ENCODE measurements at places on chromosomes 1 and 21.

DNA sequence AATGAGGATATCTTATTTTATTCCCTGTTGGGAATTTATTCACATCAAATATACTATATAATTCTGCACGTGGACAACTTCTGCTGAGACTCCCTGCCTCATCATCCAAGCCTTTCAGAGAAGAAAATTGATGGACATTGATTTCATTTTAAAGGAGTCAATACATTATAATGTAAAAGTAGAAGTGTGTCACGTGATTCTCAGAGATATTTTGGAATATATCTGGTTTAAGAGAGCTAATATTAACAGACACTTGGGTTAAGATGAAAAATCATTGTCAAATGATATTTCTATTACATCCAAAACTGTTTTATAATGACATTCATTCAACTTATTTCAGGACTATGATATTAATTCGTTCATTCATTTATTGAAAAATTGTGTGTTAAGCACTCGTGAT is 314.2 kb downstream of the ADGRL2 start:
- no peak for DNase-seq

GRCh38 chr1:185477638-185478580 is 160.9 kb upstream of the IVNS1ABP start:
- DNase-seq, result no peak

DNA sequence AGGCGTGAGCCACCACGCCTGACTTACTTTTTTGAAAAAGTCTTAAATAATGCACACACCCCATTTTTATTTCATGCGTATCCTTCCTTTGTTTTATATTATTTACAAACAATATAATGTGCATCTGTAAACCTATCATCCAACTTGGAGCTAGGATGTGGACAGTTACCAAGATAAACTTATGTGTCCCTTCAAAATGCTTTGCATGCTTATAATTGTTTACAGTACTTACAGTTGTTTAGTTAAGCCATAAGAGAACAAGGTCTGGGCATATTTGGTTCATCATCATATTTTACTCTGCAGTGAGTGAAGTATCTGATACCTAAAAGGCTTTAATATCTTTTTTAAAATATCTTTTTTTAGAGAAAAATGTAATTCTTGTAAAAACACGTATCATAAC is 16.1 kb upstream of the HMGN1 start:
- DNase-seq, result no peak

DNA sequence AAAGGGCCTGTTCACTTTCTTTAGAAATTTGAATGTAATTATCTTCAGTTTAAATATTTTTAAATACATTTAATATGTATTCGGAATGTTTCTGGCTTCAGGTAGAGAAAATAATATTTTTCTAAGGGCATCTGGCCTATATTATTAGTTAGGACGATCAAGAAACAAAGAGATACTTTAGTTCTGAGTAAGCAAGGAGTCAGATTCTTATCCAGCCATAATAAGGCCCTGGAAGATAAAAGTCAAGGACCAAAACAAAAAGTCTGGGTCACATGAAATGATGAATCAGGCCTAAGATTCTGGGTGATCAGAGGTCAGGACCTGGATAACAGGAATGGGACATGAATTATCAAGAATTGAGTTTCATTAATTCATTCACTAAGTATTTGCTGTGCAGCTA is 6.3 kb downstream of the PHC2 start:
- no peak for DNase-seq

DNA sequence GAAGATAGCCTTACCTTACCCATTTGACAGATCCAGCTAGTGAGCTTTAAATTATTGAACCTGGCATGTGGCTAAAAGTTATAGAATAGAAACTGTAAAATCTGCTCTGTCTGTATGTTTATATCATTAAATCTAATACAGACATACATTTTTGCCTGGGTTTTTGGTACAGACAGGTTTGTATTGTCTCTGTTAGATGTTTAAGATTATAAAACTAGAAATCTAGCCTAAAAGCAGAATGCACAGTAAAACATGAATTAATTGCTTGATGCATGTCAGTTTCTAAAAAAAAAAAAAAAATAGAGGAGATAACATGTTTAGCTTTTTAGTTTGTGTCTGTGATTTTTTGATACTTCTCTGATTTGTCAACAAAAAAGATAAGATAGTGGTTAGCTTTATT is 477.6 kb upstream of the LRRC7 start:
- DNase-seq, result no peak

- DNase-seq, result no peak
Measured at GRCh38 chr1:194103516-194104246, 917.3 kb upstream of the B3GALT2 start.

- DNase-seq, result no peak
Measured at GRCh38 chr1:117573386-117574023, 32.3 kb upstream of the TENT5C start.

All from cardiac septum (tissue), 1 donor.